ENCODE measurements at places on chromosomes 16 and 17.
A peak's percentile ranks its signal among the peaks of the same experiment; 100 is the strongest.

DNA sequence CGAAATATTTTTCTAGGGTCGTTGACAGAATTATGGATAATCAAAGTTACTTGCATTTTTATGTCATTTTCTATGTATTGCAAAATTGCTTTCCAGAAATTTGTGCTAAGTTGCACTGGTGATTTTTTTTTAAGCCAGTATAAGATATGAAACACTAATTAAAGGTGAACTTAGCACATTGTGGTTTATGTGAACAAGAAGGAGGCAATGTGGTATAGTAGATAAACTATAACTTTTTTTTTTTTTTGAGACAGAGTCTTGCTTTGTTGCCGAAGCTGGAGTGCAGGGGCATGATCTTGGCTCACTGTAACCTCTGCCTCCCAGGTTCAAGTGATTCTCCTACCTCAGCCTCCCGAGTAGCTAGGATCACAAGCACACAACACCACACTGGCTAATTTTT is 13.2 kb downstream of the DGKE start:
- DNase-seq, result no peak

GRCh38 chr17:21373036-21373435 is 3.1 kb upstream of the KCNJ12 start:
- DNase-seq, result no peak

DNA sequence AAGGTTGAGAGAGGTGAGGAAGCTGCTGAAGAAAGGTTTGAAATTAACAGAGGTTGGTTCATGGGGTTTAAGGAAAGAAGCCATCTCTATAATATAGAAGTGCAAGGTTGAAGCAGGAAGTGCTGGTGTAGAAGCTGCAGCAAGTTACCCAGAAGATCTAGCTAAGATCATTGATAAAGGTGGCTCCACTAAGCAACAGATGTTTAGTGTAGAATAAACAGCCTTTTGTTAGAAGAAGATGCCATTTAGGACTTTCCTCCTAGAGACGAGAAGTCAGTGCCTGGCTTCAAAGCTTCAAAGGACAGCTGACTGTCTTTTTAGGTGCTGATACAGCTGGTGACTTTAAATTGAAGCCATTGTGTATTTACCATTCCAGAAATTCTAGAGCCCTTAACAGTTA is 29.3 kb downstream of the GOSR1 start:
- DNase-seq, result no peak

DNA sequence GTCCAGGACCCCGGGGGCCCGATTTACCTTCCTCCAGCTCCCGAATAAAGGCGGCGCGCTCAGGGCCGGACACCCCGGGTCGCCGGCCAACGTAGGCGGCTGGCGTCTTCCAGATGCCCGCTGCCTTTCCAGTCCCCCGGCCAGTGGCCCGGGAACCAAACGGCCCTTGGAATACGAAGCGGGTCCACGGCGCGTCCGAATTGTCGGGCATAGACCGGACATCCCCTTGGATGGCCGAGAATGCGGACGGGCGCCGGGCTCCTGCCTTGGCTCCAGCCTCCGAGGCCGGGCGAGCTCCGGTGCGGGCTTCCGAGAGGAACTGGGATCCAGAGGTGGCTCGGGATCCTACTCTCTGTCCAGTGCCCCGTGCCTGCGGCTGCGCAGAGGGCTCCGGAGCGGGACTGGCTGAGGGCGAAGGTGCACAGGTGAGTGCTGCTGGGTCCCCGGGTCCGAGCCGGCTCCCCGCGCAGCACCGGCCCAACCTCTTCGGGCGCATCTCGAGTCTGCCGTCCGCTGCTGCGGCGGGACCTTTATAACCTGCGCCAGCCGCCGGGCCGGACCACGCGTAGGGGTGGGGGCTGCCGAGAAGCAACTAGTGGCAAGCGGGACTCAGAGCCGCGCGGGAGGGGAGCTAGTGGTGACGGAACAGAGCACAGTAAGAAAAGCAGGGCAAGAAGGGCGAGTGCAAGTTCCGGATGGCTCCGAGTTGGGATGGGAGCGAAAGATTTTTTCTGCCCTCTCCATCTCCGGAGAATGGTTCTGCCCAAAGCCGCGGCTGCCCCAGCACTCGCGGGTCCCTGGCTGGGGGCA is at the start of gene HAP1:
TSS of gene HAP1 (minus strand) at position 505 of the 810 bp plus-strand sequence. CDS start at position 496, 9 bp downstream.
- DNase-seq, result peak; percentile 52

DNA sequence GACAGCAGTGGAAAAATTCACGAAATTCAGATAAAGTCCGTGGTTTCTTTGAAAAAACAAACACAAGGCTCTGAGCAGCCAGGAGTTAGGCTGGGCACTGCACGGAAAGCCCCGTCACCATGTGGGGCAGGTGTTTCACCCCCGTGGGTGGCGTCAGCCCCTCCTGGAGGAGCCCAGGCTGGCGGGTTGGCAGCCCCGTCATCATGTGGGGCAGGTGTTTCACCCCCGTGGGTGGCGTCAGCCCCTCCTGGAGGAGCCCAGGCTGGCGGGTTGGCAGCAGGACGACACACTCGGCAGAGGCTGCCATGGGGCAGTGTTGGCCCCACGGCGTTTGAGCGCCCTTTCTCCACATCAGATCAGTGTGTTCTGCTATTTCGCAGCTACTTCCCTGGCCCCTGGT is 38.1 kb downstream of the ACSF3 start:
- DNase-seq, result no peak
